ENCODE measurements at places on chromosomes 3 and 15.

- DNase-seq: no peak
These were observed 13.8 kb downstream of the CLRN1 start for GRCh38 chr3:150958683-150959082.

GRCh38 chr3:43528498-43529099, 93.2 kb downstream of the ANO10 start:
- DNase-seq: no peak

GRCh38 chr3:136694321-136694720, 57.9 kb downstream of the STAG1 start:
- no peak for DNase-seq

DNA sequence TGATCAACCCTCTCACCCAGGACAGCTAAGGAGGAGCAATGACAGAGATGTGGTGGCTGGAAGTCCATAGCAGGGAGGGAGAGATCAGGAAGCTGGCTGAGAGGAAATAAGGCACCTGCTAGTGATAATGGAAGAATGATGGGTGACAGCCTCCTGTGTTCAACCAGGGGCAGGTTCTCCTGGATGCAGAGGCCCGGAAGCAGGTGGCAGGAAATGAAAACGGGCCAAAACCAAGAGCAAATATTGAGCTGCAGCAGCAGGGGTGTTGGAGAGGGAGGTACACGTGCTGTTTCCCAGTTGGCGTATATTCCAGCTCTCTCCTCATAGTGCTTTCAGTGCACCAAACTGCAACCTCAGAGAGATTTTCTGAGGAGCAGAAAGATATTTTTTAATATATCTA, 213.4 kb upstream of the TBL1XR1 start:
- DNase-seq: no peak

DNA sequence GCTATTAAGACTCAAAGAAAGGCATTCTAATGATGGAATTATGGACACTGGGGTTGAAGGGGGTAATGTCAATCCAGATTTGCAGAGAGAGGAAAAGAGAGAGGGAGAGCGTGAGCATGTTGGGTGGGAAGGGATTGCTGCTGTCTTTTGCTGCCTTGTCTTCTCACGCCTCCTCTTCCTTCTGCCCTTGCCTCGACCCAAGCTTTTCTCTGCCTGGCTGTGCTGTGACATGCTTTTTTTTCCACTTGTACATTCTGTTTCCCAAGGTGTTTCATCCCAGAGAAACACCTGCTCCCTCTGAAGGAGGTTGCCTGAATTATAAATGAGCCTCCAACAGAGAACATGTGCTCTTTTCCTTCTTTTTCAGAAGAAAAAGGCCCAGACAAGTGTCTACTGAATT, 80.3 kb downstream of the BDH1 start:
- no peak for DNase-seq
